Stimulated activated CD8-positive, alpha-beta memory T cell treated with anti-CD3 and anti-CD28 coated beads, Interleukin-15, amount 100 ng/mL, for 24 hours (primary cell): ENCODE measurements at places on chromosomes 12 and 14.
A peak's percentile ranks its signal among the peaks of the same experiment; 100 is the strongest.

DNA sequence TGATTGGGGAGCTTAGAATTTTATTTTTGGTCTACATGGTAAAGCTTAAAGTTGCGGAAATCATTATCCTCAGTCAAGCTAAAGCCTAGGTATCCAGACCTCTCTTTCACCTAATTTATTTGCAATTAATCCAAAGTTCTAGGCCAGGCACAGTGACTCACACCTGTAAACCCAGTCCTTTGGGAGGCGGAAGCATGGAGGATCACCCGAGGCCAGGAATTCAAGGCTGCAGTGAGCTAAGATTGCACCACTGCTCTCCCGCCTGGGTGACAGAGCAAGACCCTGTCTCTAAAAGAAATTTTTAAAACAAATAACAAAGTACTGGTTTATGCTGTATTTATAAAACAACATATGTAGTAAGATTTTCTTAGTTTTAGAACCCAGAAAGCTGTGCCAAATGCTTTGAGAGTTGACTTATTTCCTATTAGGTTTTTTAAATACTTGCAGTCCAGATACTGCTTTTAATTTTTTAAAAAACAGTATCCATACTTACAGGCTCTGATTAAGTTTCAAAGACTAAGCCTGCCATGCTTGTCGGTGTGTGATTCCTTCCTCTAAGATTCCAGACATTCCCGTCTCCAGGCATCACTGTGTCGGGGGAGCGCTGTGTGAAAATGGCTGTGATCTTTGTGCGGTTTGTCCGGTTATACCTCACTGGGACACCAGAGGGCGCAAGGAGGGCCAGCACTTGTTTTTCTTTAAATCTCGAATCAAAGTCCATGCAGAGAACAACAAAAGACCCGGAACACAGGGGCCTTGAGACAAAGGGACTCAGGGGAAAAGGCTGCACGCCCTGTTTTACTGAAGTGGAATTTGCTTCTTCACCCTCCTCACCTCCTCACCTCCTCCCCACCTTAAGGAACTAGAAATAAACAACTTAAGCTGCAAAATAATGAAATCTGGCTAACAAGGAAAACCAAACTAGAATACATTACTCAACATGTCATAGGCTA lies 24.6 kb upstream of the TMPO start:
- peak; percentile 52 for DNase-seq

DNA sequence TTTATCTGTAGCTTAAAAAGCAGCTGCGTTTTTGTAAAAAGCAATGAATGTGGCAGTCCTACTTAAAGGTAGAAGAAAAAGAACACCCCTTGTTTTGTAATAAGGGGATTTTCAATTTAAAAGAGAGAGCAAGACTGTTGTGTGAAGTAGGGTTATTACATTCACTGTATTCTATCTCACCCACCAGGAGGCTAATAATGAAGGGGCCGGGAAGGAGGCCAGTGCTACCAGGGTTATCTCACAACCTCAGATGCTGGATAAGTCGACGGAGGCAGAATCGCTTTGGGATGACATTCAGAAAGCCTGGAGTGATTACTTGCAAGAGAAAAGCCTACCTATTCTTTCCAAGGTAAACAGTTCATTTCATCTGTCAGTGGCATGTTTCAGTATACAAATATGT lies 97.7 kb downstream of the RMST start:
- DNase-seq = no peak

DNA sequence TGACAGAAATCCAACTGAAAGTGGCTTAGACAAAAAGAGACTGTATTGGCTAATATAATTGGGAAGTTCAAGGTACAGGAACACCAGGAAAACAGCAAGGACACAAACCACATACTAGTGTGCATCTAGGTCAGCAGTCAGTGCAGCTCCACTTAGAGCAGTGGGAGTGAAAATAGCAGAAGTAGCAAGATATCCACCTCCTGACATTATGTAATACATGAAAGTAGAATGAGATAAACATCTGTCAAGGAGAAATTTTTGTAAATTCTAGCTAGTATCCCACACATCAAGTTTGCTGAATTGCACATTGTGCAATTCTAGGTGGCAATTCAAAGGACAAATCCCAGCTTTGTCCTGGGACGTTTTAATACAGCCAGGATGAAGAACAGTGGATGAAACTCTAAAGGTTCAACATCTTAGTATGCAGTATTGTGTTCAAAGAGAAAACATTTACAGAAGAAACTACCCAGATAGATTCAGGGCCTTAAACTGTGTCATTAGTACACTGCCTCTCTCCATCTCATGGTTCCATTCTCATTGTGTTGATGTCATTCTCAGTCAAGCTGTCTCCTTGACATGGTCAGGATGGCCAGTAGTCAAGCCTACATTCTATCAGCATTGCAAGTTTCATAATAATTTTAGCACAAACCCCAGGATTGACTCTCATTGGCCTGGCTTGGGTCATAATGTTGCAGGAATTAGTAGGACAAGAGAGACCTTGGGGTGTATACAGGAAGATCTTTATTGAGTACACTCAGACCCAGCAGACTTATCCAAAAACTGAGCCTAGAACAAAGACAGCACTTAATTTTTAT lies 56.8 kb downstream of the SDR9C7 start:
- no peak for DNase-seq

DNA sequence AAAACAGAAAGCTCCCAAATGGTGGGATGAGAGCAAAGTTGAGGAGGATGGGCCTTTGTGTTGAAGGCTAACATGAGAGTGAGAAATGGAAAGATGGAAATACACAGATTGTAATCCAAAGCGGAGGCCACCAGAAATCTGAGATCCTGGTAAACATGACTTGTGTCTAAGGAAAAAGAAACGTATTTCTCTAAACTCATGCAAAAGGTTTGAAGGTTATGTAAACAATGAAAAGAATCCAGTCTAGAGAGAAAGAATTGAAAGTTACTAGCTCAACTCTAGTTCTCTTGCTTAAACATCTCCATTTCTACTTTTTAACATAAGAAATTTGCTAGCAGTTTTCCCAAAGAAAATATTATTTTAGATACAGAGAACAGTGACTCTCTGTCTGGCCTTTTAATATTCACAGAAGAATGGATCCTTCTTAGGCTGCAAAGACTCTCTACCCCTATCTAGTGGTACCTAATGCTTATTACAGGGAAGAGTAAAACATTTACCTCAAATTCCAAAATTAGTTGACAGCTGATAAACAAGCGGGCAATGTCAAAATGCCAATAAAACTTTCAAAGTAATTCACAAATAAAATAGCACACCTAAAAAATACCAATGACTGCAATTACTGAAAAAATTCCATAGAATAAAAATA lies 75.8 kb upstream of the SOX5 start:
- no peak for DNase-seq

GRCh38 chr14:79395061-79395460 lies 816.2 kb downstream of the DIO2 start:
- no peak for DNase-seq

- DNase-seq = no peak
Measured at GRCh38 chr14:71336489-71337192, 429.4 kb downstream of the PCNX1 start.

GRCh38 chr14:64706119-64706592 lies 1.9 kb downstream of the PLEKHG3 start:
- DNase-seq = no peak

DNA sequence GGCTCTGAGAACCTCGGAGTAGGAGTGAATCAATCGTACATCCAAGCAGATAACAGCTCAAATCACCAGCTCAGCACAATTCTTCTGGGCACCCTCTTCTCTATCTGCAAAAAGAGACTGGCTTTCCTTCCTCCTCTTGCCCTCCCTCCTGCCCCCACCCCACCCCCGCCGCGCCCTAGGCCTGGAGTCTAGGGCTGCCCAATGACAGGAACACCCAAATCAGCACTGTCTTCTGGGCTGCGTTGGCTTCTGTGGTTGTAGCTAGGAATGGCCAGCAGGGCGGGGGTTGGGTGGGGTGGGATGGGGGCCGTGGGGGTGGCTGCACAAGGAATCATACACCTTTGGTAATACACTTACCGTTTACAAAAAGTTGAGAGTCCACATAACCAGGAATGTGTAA lies 28.0 kb upstream of the TMCC3 start:
- DNase-seq = no peak

DNA sequence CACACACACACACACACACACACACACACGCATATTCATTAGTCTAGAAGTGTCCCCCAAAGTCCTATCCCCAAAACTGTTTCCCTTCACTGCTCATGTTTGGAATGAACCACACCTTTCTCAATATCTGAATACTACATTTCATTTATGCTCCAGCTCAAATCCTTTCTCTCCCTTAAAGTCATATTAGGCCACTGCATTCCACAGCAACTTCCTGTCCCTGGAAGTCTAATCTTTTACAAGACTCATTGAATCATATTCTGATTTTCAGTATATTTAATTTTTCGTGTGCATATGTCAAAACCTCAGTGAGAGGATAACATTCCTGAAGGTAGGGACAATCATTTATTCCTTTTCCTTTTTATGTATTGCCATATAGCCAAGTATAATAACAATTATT lies 155.6 kb upstream of the LMNTD1 start:
- no peak for DNase-seq

DNA sequence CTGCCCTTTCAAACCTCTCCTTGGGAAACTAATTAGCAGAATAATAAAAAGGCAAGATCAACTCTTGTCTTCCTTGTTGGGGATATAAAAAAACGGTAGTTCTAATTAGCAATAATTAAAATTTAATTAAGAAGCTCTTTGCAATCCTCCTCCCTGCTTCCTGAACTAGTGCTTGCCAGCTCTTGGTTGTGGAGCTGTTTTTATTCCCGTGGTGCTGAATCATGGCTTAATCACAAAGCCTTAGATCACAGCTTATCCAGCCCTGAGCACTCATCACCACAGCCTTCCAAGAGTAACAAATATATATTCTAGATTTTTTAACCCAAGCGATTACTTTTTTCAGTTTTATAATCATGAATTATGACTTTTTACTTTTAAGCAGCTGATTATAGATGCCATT lies 63.2 kb upstream of the INSM2 start:
- no peak for DNase-seq

DNA sequence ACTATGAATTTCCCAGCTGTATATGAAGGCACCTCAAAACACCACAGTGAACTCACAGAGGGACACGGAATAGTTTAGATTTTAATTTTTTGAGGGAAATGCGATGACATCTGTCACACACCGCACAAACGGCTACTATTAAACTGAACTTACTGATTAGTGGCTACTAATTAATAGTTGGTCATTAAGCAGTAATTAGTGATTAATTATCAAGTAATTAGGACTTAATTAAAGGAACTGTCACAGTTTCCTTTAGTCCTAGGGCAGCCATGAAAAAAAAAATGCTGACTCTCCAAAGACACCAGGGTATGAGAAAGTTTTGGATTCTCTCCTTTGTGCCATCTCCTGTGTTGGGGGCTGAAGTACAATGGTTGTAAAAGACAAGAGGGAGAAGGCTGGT lies 2.9 kb downstream of the OAS1 start:
- DNase-seq = no peak

DNA sequence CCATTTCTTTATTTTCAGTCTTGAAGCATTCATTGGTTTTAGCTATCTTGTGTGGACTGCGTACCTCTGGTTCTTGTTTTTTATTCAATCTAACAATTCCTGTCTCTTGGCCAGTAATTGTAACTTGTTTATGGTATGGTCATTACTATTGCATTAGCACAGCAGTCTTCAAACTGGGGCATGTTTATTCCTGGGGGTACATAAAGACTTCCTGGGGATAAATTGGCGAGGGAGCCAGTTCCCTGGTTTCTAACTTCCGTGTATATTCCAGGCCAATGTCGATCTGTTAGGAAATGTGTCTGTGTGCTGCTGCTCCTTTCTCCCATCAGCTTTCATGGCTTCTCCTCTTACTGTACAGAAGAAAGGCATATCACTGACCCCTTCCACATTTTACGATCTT lies 13.7 kb upstream of the EVL start:
- no peak for DNase-seq
